ENCODE measurements at places on chromosomes 11 and 22. TPM values are rescaled to one million over a fixed set of nuclear protein-coding genes. Genes with fewer than 3 reads are reported as not detected.

DNA sequence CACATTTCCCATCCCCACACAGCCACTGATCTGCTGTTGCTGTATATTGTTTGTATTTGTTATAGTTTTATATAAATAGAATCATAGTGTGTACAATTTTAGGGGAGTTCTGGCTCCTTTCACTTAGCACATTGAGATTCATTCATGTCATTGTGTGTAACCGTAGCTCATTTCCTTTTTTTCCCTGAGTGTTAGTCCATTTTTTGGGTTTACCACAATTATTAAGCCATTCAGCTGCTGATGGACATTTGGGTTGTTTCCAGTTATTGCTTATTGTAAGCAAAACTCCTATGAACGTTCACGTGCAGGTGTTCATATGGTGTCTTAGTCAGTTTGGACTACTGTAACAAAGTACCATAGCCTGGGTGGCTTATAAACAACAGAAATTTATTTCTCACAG is 33.6 kb upstream of the ADORA2A start:
- DNase-seq, result no peak

- no peak for DNase-seq
Measured at GRCh38 chr11:98561252-98561651, 459.5 kb upstream of the CNTN5 start.

- DNase-seq, result no peak
Measured at GRCh38 chr11:124900464-124900863, 2.8 kb upstream of the ROBO4 start.

GRCh38 chr11:104705490-104706190 is 192.6 kb downstream of the CASP12 start:
- no peak for DNase-seq

C2CD2L gene
- total RNA-seq, result 9.6 TPM

DNA sequence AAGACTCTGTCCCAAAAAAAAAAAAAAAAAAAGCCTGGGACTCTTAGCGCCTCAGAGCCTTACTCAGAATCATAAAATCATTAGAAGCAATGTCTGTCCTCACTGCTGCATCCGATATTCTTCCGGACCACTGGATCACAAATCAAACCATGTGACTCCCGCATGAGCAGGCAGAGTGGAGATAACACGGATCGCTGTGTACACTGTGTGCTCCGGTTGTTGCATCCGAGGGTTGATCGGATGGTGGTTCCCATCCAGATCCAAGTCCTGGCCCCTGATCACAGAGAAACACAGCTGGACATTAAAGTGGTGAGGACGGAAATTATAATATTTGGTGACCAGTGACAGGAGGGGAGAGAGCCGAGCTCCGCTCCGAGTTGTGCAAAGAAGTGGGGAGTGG is 9.7 kb upstream of the TXNRD2 start:
- DNase-seq, result no peak

- DNase-seq, result no peak
Measured at GRCh38 chr22:46774253-46774979, 12.0 kb downstream of the TBC1D22A start.

DNA sequence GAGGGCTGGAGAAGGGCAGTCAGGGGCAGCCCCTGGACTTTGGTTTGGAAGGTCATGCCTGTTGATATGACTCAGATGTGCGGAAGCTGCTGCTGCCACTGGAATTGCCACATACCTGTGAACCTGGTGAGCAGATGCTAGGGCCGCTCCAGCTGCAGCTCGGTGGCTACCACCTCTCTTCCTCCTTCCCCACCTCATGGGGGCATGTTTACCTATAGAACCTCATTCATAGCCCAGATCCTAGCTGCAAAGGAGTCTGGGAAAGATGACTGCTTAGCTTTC is 17.5 kb upstream of the TSPAN18 start:
- no peak for DNase-seq

DNA sequence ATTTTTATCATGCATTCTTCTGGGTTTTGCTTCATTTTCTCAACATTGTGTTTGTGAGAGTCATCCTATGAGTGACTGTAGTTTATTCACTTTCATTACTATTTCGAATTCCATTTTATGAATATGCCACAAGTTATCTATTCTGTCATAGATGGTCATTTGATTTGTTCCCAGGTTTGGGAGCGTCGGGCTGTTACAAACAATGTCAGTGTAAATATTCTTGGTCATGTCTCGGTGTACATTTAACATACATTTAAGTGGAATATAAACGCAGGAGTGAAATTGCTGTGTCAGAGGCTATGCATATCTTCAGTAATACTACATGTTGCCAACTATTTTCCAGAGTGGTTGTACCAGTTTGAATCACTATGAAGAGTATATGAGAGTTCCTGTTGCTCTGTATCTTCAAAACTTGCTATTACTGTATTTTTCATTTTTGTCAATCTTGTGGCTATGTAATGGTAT is 2.4 kb downstream of the TRIM44 start:
- DNase-seq, result no peak

DNA sequence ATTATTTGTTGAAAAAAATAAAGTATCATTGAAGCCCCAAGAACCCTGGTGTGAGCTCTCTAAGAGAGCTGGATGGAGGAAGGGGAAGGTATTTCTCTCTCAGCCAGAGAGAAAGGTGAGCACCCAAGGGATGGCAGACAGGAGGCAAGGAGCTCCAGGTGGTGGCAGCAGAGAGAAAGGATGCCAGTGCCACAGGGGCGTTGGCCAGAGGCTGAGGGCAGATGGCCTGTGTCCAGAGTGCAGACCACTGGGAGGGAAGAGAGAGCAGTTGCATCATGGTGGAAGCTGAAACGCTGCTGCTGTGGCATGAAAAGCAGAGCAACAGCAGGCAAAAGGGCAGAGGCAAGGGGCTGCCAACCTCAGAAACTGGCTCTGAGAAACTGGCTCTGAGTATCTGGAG is 8.5 kb downstream of the SPON1 start:
- no peak for DNase-seq

DNA sequence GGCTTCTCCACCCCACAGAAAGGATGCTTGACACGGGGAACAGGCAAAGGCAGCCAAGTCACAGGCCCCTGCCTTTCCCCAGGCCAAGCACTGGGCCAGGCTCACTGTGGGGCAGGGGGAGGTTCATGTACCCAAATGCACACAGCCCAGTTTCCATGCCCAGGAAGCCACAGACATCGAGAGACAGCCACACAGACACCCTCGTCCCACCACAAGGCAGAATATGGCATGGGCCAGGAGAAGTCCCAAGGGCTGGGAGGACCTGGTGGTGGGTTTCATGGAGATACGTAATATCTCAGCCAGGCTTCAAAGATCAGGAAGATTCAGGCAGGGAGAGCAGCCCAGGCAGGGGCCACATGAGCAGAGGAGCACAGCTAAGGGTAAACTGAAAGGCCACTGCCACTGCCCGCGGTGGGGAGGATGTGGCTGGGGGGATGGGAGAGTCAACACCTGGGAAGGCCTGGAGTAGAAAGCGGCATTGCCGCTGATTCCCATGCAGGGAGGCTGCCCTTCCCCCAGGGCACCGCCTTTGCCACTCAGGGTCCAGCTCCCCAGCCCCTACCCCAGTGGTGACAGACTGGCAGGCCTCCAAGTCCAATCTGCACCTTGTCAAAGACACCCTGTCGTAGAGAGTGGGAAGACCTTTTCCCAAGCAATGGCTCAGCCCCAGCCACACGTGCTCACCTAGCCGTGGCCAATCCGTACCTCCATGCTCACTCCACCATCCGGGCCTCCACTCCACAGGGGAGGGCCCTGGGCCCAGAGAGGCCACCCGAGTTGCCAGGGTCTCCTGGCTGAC is 2.4 kb upstream of the MFNG start:
- DNase-seq, result no peak

DNA sequence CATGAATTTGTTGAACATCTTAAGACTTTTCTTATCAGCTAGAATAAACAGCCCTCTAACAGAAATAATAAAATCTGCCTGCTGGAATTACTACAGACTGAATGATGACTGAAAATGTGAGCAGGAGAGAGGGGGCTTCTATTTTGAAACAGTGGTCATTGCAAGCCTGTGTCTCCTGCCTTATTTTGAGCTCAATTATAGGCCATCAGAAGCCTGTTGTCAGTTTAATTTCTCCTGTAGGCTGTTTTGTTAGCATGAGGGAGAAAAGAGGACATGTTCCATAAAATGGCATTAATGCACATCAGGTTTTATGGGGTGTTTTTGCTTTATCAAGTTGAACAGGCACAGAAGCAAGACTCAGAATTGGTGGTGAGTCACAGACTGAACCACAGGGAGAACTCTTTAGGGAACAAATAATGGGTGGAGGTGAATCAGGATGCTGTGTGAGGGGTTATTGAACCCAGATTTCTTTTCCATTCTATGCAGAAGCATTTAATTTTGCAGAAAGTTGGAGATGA is 129.1 kb downstream of the PARVA start:
- DNase-seq, result no peak

LDHAL6A gene
- not detected for total RNA-seq

DNA sequence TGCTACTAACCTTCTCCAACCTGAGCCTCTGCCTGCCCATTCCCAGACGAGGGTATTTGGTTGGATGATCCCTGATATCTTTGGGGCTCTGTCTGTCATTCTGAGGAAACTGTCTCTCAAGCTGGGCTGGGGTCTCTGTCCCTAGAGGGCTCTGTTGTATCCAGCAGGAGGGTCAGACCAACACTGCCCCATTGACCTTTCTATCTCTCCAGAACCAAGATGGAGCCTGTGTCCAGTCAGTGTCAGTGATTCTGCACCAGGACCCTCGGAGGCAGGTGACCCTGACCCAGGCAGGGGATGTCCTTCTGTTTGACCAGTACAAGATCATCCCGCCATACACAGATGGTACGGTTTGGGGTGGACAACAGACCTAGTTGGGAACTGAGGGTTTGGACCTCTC is 21.9 kb downstream of the OTOG start:
- no peak for DNase-seq

- DNase-seq, result no peak
Measured at GRCh38 chr11:134402910-134403309, 9.1 kb downstream of the B3GAT1 start.

- DNase-seq, result no peak
Measured at GRCh38 chr11:60767388-60767811, 10.7 kb downstream of the MS4A15 start.

PATE4 gene
- total RNA-seq, result not detected

- DNase-seq, result no peak
Measured at GRCh38 chr11:69860244-69860643, 41.0 kb upstream of the FGF3 start.

BTBD18 gene
- not detected for total RNA-seq

- no peak for DNase-seq
Measured at GRCh38 chr22:50483977-50484853, 2.4 kb upstream of the MIOX start.

DNA sequence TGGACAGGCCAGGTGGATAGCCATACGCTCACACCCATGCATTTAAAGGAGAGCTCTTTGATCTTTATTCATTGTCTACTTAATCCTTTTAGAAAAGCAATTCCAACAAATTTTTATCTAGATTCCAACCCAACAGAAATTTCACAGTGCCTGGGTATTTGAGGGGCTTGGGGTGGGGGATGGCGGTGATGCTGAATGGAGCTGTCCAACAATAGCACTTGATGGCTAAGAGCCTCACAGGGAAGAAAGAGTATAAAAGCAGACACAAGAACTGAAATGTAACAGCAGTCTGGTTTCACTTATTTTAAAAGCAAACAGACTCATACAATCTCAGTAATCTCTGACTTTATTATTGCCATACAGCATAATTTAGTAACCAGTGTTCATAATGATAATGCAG is 101.8 kb upstream of the SORL1-AS1 start:
- no peak for DNase-seq

RNF26 gene
- total RNA-seq, result 11.1 TPM

DNA sequence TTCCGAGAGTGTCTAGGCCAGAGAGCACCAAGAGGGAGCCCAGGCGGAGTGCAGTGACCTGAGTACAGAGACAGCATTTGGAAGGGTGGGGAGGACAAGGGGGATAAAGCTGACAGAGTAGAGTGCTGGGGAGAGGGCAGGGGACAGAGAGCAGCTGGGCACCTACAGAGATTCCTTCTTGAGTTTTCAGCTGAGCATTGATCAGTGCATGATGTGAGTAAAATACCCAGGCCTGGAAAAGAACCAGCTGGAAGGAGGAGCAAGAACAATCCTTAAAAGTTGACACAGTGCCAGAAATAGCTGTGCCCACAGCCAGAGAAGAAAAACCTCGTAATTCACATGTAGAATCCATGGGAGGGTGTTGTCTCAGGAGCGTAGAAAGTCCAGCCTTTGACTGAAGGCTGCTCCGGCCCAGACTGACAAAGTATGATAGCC is 33.9 kb upstream of the PANX2 start:
- DNase-seq, result no peak

DNA sequence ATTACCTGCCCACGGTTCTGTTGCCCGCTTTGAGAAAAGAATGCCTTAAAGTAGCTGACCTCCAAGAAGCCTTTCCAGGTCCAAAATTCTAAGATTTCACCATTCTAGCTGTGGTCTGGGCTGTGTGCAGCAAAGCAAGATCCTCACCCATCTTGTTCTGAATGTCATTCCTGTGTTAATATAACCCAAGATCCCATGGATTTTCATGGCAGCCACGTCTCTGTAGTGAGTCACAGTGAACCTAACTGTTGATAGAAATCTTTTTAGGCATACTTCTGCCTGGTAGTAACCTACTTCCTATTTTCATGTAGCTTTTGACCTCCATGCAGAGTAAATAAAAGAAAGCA is 210.0 kb downstream of the NAV2 start:
- no peak for DNase-seq

DNA sequence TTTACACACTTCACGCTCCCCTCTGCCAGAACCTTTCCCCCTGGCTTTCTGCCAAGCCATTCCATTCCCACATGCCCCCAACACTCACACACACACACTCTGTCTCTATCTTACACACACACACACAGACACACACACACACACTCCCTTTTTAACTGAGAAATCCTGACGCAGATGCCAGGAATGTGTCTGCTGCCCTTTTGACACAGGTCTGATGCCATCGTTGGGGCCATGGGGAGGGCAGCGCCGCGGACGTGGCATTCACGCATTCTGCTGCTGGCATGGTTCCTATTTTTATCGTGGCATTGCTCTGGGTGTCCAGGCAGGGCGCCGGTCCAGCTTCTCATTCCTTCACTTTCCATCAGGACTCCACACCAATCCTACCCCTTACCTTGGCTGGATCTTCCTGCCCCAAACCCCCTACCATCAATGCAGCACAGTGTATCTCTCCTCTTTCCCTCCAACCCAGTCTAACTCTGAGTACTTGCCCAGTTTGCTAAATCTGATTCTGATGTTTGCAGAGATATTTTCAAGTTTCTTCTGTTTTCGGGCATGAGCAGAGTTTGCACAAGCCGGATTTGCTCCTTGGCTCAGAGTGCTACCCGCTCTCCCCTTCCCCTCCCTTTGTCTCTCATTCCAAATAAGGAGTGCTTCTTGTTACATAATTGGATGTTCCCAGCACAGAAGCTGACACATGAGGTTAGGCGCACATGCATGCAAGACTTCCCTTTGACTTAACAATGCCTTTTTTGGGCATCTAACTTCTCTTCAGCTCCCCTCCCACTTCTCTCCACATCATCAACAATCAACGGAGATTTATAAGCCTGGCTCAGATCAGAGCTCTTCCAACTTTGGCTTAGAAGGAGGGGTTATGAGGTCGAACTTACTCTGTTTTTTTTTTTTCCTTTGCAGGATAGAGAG is 18.8 kb downstream of the SNX19 start:
- peak; percentile 48 for DNase-seq

GRCh38 chr22:37059876-37060449 is 8.4 kb downstream of the KCTD17 start:
- DNase-seq, result no peak

- no peak for DNase-seq
Measured at GRCh38 chr22:41471568-41471967, 2.7 kb downstream of the ACO2 start.

GRCh38 chr22:43995798-43996169 is 28.3 kb upstream of the PARVB start:
- DNase-seq, result no peak
